ENCODE measurements at places on chromosomes 1 and 21.
A peak's percentile ranks its signal among the peaks of the same experiment; 100 is the strongest.

GRCh38 chr1:205879974-205880373 lies 30.0 kb upstream of the PM20D1 start:
- no peak for DNase-seq

GRCh38 chr1:37633938-37634243 lies 801 bp downstream of the RSPO1 start:
- no peak for DNase-seq

- no peak for DNase-seq
Measured at GRCh38 chr1:179770887-179771502, 27.9 kb downstream of the FAM163A start.

GRCh38 chr1:231976231-231976630 lies 349.6 kb downstream of the DISC1 start:
- DNase-seq, result no peak

DNA sequence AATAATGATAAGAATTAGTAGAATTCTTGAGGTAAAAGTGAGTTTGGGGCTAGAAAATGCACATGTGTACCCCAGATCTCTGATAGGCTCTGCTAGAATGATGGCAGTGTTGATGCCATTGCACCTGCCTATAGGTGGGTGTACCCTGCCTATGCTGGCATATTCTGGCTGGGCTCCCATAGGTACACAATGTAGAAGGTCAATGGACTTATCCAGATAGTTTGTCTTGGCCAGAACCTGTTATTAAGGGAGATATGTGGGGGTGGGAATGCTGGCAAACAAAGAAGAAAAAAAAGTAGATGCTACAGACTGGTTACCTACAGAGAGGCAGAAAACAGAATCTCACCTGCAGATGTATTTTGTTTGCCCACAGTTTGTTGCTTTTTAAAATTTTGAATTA lies 14.1 kb upstream of the KLHDC8A start:
- no peak for DNase-seq

- no peak for DNase-seq
Measured at GRCh38 chr1:17016317-17016661, 4.6 kb upstream of the ATP13A2 start.

- DNase-seq, result no peak
Measured at GRCh38 chr1:21616372-21616771, 52.8 kb downstream of the RAP1GAP start.

- no peak for DNase-seq
Measured at GRCh38 chr1:151802372-151802771, 2.8 kb downstream of the LINGO4 start.

DNA sequence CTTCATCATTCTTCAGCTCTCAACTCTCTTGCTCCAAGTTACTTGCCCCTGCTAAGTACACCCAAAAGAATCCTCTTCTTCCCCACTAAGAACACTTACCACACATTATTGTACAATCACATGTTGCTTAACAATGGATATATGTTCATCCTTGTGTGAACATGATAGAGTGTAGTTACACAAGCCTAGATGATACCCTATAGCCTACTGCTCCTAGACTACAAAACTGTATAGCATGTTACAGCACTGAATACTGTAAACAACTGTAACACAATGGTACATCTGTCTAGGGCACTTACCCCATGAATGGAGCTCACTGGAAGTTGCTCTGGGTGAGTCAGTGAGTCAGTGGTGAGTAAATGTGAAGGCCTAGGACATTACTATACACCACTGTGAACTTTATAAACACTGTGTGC lies 77.4 kb downstream of the RERE start:
- peak; percentile 86 for DNase-seq

DNA sequence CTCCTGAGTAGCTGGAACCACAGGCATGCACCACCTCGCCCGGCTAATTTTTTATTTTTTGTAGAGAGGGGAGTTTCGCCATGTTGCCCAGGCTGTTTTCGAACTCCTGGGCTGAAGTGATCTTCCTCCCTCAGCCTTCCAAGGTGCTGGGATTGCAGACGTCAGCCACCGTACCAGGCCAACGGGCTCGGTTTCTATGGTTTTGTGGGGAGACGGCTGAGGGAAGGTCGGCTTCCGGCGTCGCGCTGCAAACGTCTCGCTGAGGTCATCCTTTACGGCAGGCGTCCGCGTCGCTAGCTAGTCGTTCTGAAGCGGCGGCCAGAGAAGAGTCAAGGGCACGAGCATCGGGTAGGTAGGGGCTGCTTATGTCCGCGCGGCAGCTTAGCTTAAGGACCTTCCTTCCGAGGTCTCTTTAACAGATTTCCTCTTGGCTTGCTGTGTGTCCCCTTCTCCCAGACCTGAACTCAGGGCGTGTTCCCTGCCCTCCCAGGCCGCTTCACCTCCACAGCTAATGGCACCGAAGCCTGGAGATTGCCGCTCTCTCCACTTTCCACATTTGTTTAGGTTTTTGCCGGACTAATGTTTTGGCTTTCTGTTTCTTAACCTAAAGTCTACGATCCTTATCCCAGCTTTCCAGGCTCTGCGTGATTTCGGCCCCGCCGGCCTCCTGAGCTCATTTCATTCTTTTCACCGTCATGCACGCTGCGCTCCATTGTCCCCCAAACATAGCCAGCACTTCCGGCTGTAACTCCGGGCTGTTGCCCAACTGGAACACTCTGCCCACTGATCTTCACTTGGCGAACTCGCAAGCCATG lies at the start of gene NDUFS5:
Gene NDUFS5 (plus strand): TSS at position 300 of the 815 bp plus-strand sequence. CDS start 2,375 bp downstream, outside the sequence.
- DNase-seq, result peak; percentile 77

GRCh38 chr1:228849011-228849541 lies 113.8 kb downstream of the RHOU start:
- DNase-seq, result no peak

GRCh38 chr1:228751360-228752098 lies 16.2 kb downstream of the RHOU start:
- no peak for DNase-seq

DNA sequence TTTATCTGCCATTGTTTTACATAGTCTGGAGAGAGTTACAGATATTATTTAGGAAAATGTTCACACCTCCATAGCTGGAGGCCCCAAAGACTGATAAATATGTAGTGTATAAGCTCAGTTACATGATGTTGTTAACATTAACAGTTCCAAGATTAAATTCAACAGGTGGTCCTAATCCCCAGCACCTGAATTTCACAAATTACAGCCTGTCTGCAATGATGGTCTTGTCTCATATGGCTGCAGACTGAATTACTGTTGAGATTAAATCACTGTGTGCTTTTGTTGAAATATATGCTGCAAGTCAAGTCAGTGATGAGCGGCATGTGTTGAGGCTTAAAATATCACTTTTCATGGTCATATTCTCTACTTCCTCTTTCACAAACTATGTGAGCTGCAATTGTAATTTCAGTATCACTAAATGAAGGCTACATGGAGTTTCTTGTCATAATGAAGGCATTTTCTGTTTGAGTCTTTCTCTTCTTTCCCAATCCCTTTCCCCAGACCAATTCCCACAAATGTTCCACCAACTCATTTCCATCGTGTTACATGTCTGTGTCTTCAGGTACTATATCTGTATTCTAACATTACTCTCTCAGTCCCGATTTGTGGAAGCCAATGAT lies 4.2 kb downstream of the ST6GALNAC5 start:
- DNase-seq, result no peak

Measured in AG04450 (cell line).